ENCODE measurements at places on chromosomes 4 and X.

DNA sequence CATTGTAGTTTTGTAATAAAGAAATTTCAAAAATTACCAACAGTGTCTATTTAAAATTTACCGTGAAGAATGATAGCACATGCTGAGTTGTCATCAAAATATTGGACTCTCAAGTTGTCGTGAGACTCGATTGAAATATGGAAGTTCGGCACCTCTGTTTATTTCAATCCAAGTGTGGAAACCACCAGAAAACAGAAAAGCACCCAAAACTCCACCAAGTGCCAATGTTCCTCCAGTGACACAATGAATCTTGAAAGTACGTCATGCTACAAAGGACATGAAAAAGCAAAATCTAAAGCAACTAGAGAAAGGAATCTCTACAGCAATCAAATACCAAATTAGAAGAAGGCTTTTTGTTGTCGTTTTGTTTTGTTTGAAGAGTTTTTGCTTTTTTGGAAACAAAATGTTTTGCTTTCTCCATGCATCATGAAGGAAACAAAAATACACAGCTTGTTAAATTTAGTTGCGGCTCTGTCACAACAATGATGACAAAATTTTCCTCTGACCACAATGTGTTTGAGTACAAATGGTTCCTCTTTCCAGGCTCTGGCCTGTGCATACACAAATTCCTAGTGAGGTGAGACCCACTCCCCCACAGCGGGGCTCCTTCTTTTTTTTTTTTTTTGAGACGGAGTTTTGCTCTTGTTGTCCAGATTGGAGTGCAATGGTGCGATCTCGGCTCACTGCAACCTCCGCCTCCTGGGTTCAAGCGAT, 9.6 kb upstream of the IL13RA1 start:
- DNase-seq: no peak

DNA sequence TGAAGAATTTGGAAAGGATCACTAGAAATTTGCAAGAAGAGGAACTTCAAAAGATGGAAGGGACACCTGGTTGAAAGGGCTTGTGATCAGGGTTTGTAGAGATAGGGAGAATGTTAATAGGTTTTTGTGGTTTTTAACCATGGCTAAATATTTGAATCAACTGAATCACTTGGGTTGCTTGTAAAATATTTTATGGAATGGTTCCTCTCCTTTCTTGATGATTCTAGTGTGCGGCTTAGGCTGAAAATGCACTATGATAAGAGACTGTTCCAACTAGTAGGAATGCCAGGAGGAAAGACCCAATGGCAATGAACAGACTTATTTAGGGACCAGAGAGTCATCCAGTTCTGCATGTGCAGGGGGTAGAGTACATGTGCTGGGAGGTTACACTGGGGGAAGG, 408.2 kb downstream of the ARHGAP24 start:
- no peak for DNase-seq

- no peak for DNase-seq
Measured at GRCh38 chr4:13601048-13601447, 26.5 kb downstream of the BOD1L1 start.

DNA sequence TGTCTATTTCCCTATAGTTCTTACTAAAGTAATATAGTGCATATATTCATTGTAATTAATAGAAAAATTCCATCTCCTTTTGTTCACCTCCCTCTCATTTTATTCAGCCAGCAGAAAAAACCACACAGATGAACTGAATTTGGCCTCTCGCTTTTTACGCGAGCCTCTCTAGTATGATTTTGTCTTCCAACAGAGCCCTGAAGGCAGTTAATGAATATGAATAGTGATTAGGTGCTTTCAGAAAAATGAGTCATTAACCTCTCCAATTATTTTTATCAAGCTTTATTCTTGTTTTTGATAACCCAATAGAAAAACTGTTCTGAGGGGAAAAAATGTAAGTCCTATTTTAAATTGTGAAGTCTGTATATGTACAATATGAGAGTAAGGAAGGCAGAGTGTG, 74.1 kb downstream of the ZAR1 start:
- no peak for DNase-seq

- no peak for DNase-seq
Measured at GRCh38 chr4:8540586-8540985, 39.6 kb upstream of the GPR78 start.

DNA sequence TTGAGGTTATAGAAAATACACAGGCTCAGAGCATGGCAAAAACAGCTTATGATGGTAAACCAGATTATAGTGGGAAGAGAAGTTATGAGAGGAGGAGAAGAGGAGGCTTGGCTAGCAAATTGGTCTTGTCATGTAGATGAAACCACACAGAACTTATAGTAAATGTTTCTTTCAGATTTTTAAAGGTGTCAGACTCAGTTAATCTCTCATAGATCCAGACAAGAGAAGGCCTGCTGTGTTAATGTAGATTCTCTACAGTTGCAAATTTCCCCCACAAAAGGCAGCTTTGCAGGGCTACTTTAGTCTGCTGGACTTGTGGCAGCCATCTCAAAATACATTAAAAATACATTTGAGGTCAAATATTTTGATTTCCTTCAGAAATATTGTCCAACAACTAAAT, 1731.7 kb downstream of the ARAP2 start:
- DNase-seq: no peak

DNA sequence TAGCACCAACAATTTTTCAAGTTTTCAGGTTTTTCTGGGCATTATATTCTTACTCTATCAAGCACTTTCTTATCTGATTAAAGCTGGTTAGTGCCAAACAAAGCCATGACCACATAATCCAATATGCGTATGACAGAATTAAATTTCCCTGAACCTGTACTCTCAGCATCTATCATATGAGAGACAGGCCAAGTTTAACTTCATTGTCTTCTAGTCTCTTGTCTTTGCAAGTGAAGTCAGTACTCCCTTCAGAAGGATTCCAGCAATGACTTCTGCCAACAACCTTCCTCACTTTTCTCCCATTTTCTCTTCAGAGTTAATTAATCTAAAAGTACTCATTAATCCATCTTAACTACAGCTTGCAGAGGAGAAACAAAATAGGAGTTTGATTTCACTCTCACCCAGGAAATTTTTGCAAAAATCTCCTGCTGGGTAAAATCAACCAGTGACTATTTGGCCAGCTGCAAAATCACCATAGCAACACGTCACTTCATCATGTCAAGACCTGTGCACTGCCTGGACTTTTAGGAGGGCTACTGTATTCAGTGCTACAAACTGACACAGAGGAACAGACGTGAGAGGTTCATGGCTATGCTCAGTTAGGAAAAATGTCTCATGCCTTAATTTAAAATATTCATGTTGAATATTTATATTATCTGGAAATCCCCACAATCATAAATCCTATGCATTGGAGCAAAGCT, 208.4 kb downstream of the ANTXR2 start:
- no peak for DNase-seq

GRCh38 chr4:26161030-26161824, 159.6 kb upstream of the RBPJ start:
- no peak for DNase-seq

DNA sequence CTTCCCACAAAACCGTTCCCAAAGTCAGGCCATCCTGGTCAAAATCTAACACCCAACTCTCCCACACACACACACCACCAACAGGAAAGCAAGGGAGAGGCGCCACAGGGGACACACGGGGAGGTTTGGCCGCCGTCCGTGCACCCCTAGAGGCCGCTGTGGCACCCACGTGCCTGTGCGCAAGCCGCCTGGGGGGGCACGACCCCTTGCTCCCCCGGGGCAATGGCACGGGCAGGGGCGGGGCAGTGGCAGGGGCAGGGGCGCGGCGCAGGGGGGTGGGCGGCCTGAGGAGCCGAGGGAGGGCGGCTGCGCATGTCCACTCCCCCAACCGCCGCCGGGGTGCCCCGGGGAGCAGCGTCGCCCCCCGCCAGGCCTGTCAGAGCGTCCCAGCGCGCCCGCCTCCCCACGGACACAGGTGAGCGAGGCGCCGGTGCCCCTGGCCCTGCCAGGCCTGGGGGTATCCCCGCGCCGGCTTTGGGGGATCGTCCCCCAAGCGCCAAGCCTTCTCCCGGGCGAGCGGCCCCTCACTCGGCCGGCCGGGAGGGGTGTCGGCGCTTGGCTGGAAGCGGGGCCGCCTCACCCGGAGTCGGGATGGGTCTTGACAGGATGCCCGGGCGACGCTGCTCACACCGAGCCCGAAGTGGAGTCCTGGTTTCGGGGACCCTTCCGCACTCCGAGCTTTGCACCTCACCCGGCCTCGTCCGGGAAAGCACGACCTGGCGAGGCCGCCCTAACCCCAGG, at the start of gene ERAS:
Gene ERAS, plus strand, starts transcription at position 379 of the 741 bp plus-strand sequence. CDS start 2,611 bp downstream, outside the sequence.
- no peak for DNase-seq

DNA sequence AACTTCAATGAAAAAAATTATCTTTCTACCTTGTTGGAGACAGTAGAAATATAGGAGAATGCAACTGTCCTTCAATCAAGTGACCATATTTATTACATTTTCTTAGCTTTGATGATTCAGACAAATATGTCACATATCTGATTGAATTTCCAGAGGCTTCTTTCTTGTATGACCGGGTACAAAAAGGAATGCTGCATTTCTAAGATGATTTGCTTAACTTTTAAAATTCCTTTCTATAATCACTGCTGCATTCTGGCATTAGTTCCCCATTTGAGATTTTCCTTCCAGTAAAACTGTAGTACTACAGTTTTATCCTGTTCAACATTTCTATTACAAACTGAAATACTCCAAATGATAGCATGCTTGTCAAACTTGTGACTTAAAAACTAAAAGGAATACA, 5.2 kb downstream of the MFSD8 start:
- no peak for DNase-seq

- no peak for DNase-seq
Measured at GRCh38 chr4:159305129-159305528, 202.2 kb downstream of the RAPGEF2 start.

DNA sequence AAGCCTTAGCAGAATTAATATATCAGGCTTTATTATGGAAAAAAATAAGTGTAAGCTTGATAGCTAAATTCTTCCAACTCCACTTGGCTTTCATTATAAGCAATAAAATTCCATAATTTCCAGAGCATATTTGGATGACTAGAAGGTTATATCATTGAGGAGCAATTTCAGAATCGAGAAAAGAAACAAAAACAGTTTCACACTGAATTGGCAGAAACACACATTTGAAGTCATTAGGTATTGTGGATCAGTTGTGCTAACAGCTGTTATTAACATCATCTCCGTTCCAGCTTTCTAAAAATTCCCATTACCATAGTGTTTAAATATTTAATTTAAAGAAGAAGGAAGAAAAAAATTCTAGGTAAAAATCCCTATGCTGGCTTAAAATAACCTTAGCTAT, 92.6 kb downstream of the ANTXR2 start:
- DNase-seq: no peak

GRCh38 chr4:175424111-175424510, 388.0 kb downstream of the GPM6A start:
- no peak for DNase-seq

DNA sequence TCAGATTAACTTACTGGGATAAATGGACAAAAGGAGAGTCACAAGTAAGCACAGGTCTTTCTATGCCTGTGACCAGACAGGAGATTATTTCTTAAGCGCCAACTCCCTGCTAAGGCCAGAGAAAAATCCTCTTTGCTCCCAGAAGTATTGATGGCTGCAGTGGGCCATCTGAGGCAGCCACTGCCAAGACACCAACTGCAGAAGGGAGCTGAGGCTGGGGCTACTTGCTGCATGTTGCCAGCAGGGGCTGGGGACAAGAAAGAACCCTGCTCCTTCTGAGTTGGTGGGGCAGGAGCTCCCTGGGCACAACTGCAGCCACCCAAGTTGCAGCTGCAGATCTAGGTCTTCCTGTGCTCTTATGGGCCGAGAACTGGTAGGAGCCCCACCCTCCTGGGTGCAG, 1075.3 kb downstream of the PCDH18 start:
- no peak for DNase-seq

- DNase-seq: no peak
Measured at GRCh38 chrX:39367416-39367815, 566.2 kb downstream of the MID1IP1 start.

DNA sequence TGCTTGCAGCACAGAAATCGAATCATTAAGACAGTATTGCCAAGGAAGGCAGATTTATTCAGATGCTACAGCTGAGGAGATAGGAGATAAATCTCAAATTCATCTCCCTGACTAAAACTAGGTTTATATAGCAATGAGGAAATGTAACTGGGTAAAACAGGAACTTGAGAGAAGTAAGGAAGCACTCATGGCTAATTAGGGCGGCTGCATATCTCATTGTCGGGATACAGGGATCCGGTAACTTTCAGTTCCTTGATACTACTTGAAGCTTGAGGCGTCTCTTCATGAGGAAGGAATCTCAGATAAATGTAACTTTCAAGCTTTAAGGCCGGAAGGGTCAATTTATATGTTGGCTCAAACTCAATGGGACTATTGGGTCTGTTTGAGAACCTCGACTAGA, 129.2 kb upstream of the WDR1 start:
- DNase-seq: no peak

DNA sequence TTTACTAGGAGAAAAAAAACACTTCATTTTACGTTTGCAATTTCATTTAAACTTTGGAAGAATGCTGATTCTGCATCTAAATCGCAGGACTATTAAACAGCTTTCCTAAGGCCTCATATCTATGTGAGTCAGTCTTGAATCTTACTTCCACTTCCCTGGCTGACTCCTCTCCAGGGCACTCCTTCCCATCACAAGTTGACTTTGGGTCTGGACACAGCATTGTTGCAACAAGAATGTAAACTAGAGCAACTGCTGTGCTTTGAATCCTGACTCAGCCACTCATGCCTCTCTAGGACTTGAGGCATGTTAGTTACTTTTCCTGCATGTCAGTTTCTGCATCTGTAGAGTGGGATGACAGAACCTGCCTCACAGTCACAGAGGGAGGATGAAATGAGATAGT, 413.8 kb downstream of the FAT4 start:
- no peak for DNase-seq

DNA sequence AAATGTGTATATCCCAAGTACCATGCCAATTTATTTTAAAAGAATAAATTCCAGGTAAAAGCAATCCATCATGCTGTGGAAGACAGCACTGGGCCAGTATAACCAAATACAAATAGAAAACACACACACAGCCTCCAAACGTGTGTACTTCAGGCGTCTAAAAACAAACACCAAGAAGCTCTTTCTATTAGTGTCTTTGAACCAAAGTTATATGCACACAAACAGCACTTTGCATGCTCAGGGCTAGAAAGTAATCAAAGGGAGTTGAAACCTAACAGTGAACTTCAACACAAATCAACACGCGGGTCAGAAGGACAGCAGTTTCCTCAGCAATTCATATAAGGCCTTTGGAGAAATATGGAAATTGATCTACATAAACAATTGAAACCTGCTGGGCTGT, 15.4 kb downstream of the GASK1B start:
- DNase-seq: no peak

DNA sequence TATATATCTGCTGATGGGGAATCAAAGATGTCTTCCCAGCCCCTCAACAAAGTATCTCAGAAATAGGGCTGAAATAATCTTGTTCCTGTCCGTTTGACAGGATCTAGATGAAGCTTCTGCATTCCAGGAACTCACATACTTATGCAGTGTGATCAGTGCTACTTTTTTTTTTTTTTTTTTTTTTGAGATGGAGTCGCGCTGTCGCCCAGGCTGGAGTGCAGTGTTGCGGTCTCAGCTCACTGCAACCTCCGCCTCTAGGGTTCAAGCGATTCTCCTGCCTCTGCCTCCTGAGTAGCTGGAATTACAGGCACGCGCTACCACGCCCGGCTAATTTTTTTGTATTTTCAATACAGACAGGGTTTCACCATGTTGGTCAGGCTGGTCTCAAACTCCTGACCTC, 36.4 kb downstream of the DHX15 start:
- no peak for DNase-seq
